Activated T-helper 2 cell treated with anti-CD3 and anti-CD28 coated beads, Interferon-gamma antibody, Interleukin-2, Interleukin-4, amounts not matched to agents 10 μg/mL and 5 μg/mL and 100 μg/mL, durations not matched to agents 14 hours and 24 hours and 36 hours (primary cell): ENCODE measurements at places on chromosomes 1 and 21.

- DNase-seq: no peak
These were observed 43.5 kb downstream of the MORN1 start for GRCh38 chr1:2347896-2348295.

DNA sequence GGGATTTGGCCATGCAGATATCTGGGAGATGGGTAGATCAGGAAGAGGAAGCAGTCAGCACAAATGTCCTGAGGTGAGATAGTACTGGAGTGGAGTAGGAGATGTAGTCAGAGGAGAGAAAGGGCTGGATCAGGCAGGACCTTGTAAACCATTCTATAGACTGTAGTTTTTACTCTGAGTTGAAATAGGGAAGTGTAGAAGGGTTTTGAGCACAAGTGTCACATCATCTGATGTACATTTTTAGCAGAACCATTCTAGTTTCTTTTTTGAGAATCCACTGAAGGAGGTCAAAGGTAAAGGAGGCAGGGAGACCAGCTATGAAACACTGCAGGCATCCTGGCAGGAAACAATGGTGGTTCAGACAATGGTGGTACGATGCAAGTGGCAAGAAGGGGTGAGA is 194.6 kb upstream of the RRP15 start:
- no peak for DNase-seq

DNA sequence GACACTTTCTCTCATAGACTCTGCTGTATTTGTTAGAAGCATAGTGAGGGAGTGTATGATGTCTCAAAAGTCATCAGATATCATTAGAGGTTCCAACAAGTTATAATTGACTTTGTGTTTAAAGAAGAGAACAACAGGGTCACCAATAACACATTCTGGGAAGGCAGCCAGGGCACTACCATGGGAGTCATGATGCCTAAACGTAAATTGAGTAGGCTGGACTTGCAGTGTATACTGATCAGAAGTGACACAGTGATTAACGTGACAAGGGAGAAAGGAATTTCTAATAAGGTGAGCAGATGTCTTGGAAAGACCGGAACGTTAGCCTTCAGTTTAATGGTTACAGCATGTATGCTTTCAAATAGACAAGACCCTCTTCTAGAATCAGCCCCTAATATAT is 973.2 kb downstream of the NCAM2 start:
- DNase-seq: no peak

DNA sequence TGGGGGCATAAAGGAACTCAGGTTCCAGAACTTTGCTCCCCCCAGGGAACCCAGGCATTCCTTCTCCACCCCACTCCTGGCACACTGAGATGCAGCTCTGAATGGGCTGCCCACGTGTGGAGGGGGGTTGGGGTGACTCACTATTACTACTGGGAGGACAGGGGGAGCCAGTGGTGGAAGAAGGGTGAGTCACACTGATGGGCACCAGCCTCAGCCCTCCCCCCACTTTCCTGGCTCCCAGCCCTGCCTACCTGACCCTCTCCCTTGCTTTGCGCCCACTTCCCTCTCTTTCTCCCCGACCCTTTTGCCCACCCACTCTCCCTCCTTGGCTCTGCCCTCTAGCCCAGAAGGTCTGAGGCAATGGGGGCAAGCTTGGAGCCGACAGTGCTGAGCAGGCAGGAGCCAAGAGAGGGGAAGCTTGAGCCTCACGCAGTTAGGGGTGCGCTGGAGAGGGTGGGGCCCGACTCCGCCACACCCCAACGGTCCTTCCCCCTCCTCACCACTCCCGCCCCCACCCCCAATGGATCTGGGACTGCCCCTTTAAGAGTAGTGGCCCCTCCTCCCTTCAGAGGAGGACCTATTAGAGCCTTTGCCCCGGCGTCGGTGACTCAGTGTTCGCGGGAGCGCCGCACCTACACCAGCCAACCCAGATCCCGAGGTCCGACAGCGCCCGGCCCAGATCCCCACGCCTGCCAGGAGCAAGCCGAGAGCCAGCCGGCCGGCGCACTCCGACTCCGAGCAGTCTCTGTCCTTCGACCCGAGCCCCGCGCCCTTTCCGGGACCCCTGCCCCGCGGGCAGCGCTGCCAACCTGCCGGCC is at the start of gene LMNA:
Gene LMNA, plus strand, starts transcription at position 611 of the 818 bp plus-strand sequence. CDS start 208 bp downstream, outside the sequence.
- DNase-seq: peak; percentile 70

DNA sequence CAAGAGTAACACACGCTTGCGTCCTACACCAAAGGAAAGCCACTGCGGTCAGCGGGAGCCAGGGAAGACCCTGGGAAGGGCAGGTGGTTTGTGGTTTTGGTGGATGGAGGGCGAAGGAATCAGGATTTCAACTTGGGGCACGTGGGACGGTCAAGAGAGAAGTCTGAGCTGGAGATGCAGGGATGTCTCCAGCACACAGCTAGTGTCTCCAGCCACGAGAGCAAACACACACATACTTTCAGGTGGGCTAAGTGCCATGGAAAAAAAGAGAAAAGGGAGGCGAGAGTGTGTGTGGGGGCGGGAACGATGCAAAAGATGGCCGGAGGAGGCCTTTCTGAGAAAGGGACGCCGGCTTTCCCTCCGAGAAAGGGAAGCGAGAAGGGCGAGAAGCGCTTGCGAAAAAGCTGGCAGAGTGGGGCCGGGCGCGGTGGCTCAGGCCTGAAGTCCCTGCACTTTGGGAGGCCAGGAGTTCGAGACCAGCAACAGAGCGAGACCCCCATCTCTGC is 1.4 kb upstream of the SRRM1 start:
- DNase-seq: no peak

DNA sequence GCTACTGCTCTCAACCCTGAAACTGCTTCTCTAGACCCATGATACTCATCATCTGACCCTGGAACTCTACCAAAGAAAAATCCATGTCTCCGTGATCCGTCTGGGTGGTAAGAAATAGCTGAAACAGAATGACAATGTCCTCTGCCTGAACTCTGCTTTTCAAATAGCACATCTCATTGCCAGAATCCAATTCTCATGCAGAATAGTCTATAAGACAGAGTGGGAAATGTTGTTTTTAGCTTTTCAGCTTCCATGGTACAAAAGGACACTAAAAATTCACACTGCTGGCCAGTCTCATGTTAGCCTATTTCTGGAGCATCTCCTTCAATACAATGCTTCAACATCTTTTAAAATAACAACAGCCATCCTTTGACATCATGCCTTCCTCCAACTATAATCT is 1355.8 kb upstream of the PRMT6 start:
- no peak for DNase-seq

DNA sequence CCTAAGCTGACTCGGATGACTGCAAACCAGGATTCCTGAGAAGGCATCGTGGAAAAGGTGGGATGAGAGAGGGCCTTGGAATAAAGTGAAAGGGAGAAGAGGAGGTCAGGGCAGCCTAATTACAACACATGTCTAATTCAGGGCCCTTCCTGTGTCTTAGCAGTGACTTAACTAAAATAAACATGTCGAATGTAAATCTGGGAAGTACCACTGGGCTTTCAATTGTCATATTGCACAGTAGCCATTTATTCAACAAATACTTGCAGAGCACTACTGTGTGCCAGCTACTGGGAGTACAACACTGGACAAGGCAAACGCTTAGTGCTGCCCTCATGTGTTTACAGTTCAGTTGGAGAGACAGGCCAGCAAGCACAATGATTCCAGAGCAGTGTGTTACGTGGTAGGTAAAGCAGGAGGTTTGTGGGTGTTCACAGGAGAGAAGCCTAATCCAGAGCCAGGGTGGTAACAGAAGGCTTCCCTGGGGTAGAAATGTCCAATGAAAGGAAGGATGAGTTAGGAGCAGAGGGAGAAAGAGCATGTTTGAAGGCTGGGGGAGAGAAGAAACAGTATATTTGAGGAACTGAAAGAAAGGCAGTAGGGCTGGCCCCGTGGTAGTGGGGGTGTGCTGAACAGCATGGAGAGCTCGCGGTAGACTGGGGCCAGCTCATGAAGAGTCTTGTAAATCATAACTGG is 38.0 kb upstream of the RASAL2 start:
- no peak for DNase-seq

GRCh38 chr1:2194319-2194897 is at the start of gene FAAP20:
Gene FAAP20 (minus strand): TSS chr1:2194772. CDS start chr1:2194749, 23 bp downstream.
- no peak for DNase-seq

DNA sequence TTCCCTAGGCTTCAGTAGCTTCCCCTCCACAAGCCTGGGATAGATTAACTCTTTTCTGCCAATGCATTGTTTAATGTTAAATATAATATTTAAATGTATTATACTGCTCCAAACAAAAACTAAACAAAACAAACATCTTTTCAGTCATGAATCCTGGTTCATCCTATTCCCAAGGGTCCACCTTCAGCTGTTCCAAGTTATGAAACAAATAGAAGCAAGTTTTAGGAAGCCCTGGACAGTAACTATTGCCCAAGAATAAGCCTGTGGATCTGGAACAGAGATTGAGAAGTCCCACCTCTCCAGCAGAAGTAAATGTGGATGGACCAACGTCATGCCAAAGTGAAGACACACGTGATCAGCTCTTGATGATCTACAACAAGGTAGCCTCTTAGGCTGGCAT is 408.1 kb downstream of the SETD4 start:
- DNase-seq: no peak

GRCh38 chr1:109356915-109357314 is 40.8 kb downstream of the SORT1 start:
- DNase-seq: no peak
